WTC11 (cell line): ENCODE measurements at places on chromosomes 13 and 19. TPM values are rescaled to one million over a fixed set of nuclear protein-coding genes. Genes with fewer than 3 reads are reported as not detected.
A peak's percentile ranks its signal among the peaks of the same experiment; 100 is the strongest.

- H3K4me3 ChIP-seq = no peak overlapping the region
- H3K27ac ChIP-seq = no peak overlapping the region
- H3K27me3 ChIP-seq = peaks cover 24% of the 10 kb centered on the region
- no peaks in the 10 kb centered on the region for H3K4me1 ChIP-seq
- no peaks in the 10 kb centered on the region for H3K36me3 ChIP-seq
Measured at GRCh38 chr19:41619018-41619556, 7.8 kb downstream of the CEACAM4 start.

DNA sequence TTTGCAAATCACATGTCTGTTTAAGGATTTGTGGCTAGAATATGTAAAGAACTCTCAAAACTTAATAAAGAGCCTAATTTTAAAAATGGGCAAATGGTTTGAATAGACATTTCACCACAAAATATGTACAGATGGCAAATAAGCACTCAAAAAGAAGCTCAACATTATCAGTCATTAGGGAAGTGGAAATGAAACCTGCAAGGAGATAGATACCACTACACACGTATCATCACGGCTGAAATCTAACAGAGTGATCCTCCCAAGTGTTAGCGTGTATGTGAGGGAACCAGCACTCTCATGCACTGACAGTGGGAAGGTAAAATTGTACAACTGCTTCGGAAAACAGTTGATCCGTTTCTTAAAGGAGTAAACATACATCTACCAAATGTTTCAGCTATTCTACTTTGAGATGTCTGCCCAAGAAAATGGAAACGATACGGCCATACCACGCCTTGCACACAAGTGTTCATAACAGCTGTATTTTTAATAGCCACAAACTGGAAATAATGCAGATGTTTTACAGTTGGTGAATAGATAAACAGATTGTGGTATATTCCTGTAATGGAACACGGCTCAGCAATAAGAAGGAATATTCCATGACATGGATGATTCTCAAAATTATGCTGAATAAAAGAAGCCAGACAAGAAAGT, 14.5 kb downstream of the ARHGEF7 start:
- peaks cover 9% of the 10 kb centered on the region; the same call in 1 of the 2 replicates for H3K27me3 ChIP-seq
- H3K27ac ChIP-seq = no peak overlapping the region
- no peaks in the 10 kb centered on the region for H3K4me1 ChIP-seq
- DNase-seq = no peak
- H3K4me3 ChIP-seq = no peak overlapping the region
- no peaks in the 10 kb centered on the region for H3K36me3 ChIP-seq

DNA sequence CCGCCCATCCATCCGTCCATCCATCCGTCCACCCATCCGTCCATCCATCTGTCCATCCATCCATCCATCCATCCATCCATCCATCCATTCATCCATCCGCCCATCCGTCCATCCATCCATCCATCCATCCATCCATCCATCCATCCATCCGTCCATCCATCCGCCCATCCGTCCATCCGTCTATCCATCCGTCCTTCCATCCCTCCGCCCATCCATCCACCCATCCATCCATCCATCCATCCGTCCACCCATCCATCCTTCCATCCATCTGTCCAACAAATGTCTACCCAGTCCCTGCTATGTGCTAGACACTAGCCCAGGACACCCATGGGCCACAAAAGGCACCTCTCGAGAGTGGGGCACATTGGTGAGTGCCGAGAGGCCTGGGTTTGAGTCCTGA, 15.7 kb downstream of the LRRC4B start:
- H3K4me3 ChIP-seq = peak overlapping the region; percentile 91
- DNase-seq = no peak
- peaks cover 66% of the 10 kb centered on the region for H3K27me3 ChIP-seq
- H3K36me3 ChIP-seq = no peaks in the 10 kb centered on the region

DNA sequence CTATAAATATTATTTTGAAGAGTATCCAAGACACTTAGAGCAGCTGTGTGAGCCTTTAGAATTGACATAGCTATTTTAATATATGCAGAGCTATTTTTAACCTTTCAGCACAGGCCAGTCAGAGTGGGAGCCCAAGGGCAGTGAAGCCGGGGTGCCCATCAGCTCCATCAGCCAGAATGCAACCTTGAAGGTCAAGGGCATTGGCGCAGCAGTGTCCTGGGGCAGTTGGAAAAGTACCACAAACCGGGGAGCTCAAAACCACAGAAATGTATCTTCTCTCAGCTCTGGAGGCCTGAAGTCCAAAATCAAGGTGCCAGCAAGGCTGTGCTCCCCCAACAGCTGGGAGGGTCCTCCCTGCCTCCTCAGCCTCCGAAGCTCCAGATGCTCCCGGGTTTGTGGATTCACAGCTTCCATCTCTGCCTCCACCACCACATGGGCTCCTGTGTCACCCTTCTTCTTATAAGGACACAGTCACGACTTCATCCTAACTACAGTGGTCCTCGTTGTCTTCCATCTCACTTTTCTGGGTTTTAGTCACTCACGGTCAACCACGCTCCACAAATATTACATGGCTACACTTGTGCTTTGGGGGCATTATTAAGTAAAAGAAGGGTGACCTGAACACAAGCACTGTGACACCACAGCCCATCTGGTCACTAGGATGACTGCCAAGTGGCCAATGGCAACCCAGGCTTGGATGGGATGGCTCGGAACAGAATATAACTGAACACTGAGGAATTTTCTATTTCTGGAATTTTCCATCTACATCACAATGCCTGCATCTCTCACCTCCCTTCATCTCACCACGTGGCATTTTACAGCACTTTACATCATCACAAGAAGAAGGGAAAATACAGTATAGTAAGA, 15.9 kb upstream of the GAS6 start:
- no peaks in the 10 kb centered on the region for H3K36me3 ChIP-seq
- H3K4me3 ChIP-seq = no peak overlapping the region
- no peak overlapping the region; the same call in 1 of the 2 replicates for H3K27ac ChIP-seq
- H3K4me1 ChIP-seq = no peaks in the 10 kb centered on the region
- no peak for DNase-seq

DNA sequence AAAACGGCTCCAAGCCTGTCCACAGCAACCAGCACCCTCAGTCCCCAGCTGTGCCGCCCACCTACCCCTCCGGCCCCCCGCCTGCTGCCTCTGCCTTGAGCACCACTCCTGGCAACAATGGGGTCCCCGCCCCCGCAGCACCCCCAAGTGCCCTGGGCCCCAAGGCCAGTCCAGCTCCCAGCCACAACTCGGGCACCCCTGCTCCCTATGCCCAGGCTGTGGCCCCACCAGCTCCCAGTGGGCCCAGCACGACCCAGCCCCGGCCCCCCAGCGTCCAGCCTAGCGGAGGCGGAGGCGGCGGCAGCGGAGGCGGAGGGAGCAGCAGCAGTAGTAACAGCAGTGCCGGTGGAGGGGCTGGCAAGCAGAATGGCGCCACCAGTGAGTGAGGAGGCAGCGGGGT, 10.6 kb downstream of the CNOT3 start:
- no peak overlapping the region for H3K4me3 ChIP-seq
- no peaks in the 10 kb centered on the region for H3K4me1 ChIP-seq
- no peak overlapping the region for H3K27ac ChIP-seq
- peaks cover 82% of the 10 kb centered on the region for H3K36me3 ChIP-seq
- no peak for DNase-seq
- H3K27me3 ChIP-seq = no peaks in the 10 kb centered on the region; the same call in 1 of the 2 replicates

GRCh38 chr13:99376132-99376531, 68.9 kb upstream of the GPR183 start:
- H3K4me3 ChIP-seq = no peak overlapping the region
- DNase-seq = no peak
- peaks cover 22% of the 10 kb centered on the region for H3K4me1 ChIP-seq

- peak overlapping the region; percentile 11; the same call in 1 of the 2 replicates for H3K27ac ChIP-seq
- H3K4me3 ChIP-seq = no peak overlapping the region
- DNase-seq = no peak
Measured at GRCh38 chr19:1935484-1936208, 5.3 kb upstream of the CSNK1G2 start.

GRCh38 chr19:45598267-45599001, 3.6 kb downstream of the GPR4 start:
- H3K4me1 ChIP-seq = peaks cover 63% of the 10 kb centered on the region
- H3K27me3 ChIP-seq = peaks cover 89% of the 10 kb centered on the region
- no peaks in the 10 kb centered on the region for H3K36me3 ChIP-seq
- DNase-seq = no peak
- peak overlapping the region; percentile 69 for H3K4me3 ChIP-seq
- no peak overlapping the region for H3K27ac ChIP-seq

GRCh38 chr19:29672933-29673336, 7.7 kb downstream of the PLEKHF1 start:
- no peaks in the 10 kb centered on the region for H3K27me3 ChIP-seq
- peak overlapping the region; percentile 64; the same call in 1 of the 2 replicates for H3K27ac ChIP-seq
- DNase-seq = no peak
- H3K4me3 ChIP-seq = no peak overlapping the region
- H3K36me3 ChIP-seq = peaks cover 12% of the 10 kb centered on the region

- H3K27ac ChIP-seq = no peak overlapping the region
- no peak for DNase-seq
- H3K36me3 ChIP-seq = peaks cover 18% of the 10 kb centered on the region; the same call in 1 of the 2 replicates
- no peak overlapping the region for H3K4me3 ChIP-seq
Measured at GRCh38 chr13:20822406-20822805, 48.6 kb upstream of the EEF1AKMT1 start.

DNA sequence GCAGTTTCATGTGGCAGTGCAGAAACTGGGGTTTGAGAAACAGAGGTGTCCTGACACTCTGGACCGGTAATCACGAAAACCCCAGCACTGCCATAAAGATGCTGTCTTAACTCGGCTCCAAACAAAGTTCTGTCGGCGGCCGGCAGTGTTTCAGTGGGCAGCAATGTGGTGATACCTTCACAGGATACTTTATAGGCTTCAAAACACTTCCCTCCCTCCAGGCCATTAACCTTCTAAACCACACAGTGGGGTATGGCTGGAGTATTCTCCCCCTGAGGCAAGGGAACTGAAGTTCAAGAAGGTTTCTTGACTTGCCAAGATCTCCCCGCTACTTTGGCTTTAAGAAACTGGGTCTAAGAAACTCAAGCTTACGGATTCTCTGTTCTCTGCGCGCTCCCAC, 1.1 kb downstream of the RUBCNL start:
- H3K4me3 ChIP-seq = peak overlapping the region; percentile 88
- H3K27me3 ChIP-seq = peaks cover 61% of the 10 kb centered on the region
- no peak overlapping the region for H3K27ac ChIP-seq
- DNase-seq = no peak
- H3K36me3 ChIP-seq = no peaks in the 10 kb centered on the region

DNA sequence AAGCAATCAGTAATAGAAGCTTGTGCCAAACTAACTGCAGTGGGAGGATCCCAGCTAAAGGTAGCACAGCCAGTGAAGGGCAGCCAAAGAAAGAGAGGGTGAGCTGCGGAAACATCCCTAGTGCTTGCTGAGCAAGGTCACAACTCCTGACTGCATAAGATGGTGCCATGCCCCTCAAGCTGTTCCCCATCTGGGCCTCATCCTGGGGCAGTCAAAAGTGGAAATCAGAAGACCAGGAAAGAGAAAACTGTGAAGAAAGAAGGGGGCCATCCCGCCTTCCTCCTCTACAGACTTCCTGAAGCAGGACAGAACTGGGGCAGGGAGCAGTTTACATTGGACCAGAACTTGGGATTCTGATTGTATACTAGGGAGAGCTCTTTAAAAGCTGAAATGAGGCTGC, 159.2 kb downstream of the TNFSF13B start:
- peaks cover 6% of the 10 kb centered on the region; the same call in 1 of the 2 replicates for H3K4me1 ChIP-seq
- H3K4me3 ChIP-seq = no peak overlapping the region
- no peak for DNase-seq
- no peaks in the 10 kb centered on the region for H3K27me3 ChIP-seq
- no peak overlapping the region for H3K27ac ChIP-seq

- no peak overlapping the region for H3K4me3 ChIP-seq
- H3K27ac ChIP-seq = no peak overlapping the region
- no peak for DNase-seq
- peaks cover 12% of the 10 kb centered on the region for H3K27me3 ChIP-seq
Measured at GRCh38 chr19:7013678-7014077, 7.6 kb downstream of the MBD3L2B start.

DNA sequence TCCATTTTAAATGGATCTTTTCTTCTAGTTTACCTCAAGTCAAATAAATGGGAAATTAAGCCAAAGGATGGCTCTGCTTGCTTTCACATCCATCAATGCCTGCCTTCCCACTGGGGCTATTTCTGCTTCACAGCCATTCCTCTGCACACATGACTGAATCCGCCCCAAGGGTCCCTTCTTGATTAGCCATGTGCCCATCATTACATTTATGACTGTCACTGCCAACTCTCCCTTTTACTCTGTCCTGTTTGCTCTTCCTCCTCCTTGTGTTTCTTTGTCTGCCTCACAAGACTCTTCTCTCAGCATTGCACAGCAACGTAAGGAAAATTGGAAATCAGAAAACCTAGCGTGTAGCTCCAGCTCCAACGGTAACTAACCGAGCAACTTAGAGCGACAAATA, 410.2 kb downstream of the TBC1D4 start:
- H3K4me1 ChIP-seq = peaks cover 10% of the 10 kb centered on the region; the same call in 1 of the 2 replicates
- no peak overlapping the region for H3K4me3 ChIP-seq
- H3K27ac ChIP-seq = no peak overlapping the region
- no peaks in the 10 kb centered on the region for H3K36me3 ChIP-seq

Gene ZNF586
- total RNA-seq = 13.6 to 16.4 TPM (median 15.4 TPM) in 3 replicates

Gene TSC22D1
- 72.5 to 88.8 TPM (median 82.2 TPM) in 3 replicates for total RNA-seq

Gene ZNF430
- total RNA-seq = 10.2 to 12.3 TPM (median 10.6 TPM) in 3 replicates

Gene COL5A3
- 0.81 to 1.2 TPM (median 0.96 TPM) in 3 replicates for total RNA-seq

Gene CLEC17A
- total RNA-seq = 0.14 TPM in 1 of 3 replicates, not detected in the others

Gene SIGLEC12
- total RNA-seq = not detected in 3 replicates

Gene ZNF540
- 0.07 to 0.53 TPM (median 0.28 TPM) in 3 replicates for total RNA-seq

Gene GPR42
- total RNA-seq = not detected in 3 replicates

Gene SERTM1
- total RNA-seq = 0.94 to 1.3 TPM (median 1.2 TPM) in 3 replicates

Gene NFIX
- total RNA-seq = 0.44 to 1.5 TPM (median 1.4 TPM) in 3 replicates
